ENCODE measurements at places on chromosomes 16 and 17.

GRCh38 chr16:63361032-63361624, 1324.9 kb upstream of the CDH8 start:
- peak; percentile 3 for DNase-seq

DNA sequence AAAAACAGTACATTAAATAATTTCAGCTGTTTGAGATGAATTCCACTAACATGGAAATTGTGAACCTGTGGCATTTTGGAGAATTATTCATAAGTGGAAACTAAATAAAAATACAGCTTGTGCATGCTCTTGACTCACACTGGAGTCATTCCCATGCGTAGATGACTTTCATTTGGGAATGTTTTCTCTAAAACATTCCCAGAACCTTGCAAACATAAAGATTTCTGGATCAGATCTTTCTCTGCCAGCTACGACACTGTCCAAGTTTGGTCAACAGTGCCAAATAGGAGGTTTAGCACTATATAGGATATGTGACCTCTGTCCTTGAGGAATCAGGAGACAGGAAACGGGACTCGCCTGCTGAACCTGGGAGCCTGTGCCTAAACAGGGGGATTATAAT, 400.9 kb downstream of the SLC39A11 start:
- DNase-seq: no peak

DNA sequence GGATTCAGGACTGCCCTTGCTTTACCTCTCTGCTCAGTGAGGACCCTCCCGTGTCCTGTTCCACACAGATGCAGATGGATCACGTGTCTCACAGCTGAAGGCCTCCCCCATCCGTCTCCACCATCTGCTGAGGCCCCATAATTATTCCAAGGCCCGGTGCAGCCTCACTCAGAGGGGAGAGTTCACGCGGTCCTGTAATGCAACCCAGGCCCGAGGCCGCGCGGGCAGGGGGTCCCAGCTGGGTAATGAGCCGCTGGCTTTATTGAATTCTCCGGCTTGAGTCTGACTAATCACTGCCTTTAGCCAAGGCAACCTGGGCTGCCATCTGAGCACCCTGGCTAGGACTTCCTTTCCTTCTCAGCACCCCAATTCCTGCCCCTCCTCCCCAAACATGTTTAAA, 4.4 kb upstream of the WFIKKN2 start:
- no peak for DNase-seq

DNA sequence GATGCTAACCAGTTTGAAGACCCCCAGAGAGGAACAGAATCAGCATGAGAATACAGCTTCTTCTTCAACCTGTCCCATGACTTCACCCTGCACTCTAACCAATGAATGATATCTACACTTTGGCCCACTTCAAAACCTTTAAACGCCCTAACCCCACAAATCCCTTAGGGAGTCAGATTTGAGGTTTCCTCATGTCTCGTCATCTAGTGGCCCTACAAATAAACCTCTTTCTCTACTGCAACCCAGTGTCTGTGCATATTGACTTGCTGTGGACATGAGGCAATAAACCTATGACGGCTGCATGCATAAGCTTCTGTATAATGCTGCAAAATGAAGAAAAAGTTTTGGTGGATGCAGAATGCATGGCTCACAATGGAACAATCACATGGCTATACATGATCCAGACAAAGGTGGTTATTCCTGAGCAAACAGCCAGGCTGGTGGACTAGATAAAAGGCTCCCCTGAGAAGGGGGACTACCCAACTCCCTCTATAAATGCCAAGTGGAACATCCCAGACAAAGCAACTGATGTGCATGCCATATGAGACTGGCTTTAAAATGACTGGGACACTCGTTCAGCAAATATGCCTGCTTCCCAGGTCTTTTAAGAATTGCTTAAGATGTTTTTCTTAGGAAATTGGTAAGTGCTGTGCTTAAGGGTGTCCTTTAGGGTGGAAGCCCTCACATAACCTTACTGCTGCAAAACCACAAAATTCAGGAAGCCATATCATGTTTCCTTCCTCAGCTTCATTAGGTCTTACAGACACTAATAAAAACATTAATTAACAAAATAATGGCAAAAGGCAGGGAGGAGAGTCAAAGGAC, 12.2 kb downstream of the N4BP1 start:
- no peak for DNase-seq

GRCh38 chr16:86083382-86084002, 184.5 kb downstream of the IRF8 start:
- DNase-seq: no peak

DNA sequence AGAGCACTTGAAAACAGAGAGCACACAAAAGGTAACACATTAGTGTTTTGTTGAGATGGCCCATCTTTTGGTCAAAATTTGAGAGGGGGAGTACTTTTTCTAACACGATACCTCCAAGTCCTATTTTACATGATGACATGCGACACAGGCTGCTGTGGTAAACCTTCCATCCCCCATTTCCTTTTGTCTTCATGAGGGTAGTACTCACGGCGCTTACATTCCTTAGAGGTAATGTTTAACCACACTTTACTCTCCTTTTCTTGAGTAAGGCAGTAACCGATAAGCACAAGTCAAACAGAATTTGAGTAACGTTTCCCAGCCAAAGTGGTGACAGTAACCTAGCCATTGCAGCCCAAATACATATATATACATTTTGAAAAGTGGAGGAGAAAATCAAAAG, 35.8 kb upstream of the PITPNM3 start:
- no peak for DNase-seq

GRCh38 chr17:77273397-77274085, 132.8 kb downstream of the SEC14L1 start:
- no peak for DNase-seq

GRCh38 chr16:12162151-12162985, 185.8 kb downstream of the SNX29 start:
- DNase-seq: no peak

Data from HTR-8/SVneo (cell line).